Urinary bladder (tissue), 4 donors: ENCODE measurements at places on chromosomes 3 and 15. TPM values are rescaled to one million over a fixed set of nuclear protein-coding genes. Genes with fewer than 3 reads are reported as not detected.

PLSCR2 gene
- total RNA-seq = 0.85 TPM

C3orf49 gene
- total RNA-seq = not detected

FBXL2 gene
- 15.1 TPM for total RNA-seq

- DNase-seq = no peak
Measured at GRCh38 chr15:38535491-38536200, 29.0 kb downstream of the RASGRP1 start.

GRCh38 chr3:48595526-48596121, 495 bp upstream of the COL7A1 start:
- DNase-seq = peak; percentile 28

GRCh38 chr3:65927576-65927975, 111.1 kb downstream of the MAGI1 start:
- DNase-seq = no peak

DNA sequence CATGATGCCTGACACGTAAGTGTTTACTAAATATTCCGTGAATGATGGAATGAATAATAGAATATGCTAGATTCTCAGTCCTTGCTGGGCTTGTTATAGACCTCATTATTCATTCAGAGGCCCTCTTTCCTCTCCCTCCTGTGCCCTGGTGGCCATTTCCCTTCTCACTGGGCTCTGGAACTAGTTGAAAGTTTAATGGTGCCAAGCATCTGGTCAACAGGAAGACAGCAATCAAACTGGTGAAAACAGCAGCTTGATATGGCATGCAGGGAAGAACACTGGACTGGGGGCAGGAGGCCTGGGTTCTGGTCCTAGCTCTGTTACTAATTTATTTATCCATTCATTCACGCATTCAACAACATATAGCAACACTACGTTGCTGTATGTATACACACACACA, 3.7 kb upstream of the APOD start:
- no peak for DNase-seq
